Caudate nucleus (tissue), 63 donors: ENCODE measurements at places on chromosomes 5 and 9.
A peak's percentile ranks its signal among the peaks of the same experiment; 100 is the strongest.

GRCh38 chr5:138890644-138891043, 15.5 kb upstream of the LRRTM2 start:
- DNase-seq = no peak

GRCh38 chr5:125197321-125197720, 450.9 kb upstream of the ZNF608 start:
- no peak for DNase-seq

DNA sequence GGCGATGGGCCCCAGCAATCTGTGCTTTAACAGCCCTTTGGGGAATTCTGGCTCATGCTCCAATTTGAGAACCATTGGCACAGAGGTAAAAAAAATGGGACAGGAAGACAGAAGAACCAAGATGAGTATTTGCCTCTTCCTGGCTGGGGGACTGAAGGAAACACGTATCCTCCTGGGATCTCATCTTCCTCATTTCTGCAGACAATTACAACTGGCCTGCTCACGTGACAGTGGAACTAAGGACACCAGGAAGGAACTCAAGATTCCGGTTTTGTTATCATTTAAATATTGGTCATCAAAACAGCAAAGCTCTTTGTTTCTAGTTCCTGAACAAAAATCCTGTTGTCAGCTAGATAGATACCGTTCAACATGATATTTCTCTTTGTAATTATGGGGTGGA, 216.0 kb upstream of the DAP start:
- DNase-seq = no peak

GRCh38 chr5:93221773-93222172, 359.2 kb downstream of the NR2F1-AS1 start:
- no peak for DNase-seq

GRCh38 chr5:149936044-149936699, 8.4 kb downstream of the PDE6A start:
- DNase-seq = no peak

- no peak for DNase-seq
Observed at GRCh38 chr5:155004138-155004744, 9.3 kb upstream of the KIF4B start.

- peak; percentile 28 for DNase-seq
Observed at GRCh38 chr5:133240425-133241091, 188.7 kb downstream of the HSPA4 start.

- DNase-seq = no peak
Observed at GRCh38 chr5:22542340-22542739, 310.8 kb downstream of the CDH12 start.

- no peak for DNase-seq
Observed at GRCh38 chr9:120348951-120349429, 231.0 kb downstream of the CDK5RAP2 start.

GRCh38 chr5:126744836-126745235, 32.1 kb upstream of the LMNB1 start:
- no peak for DNase-seq

GRCh38 chr5:3317051-3317795, 278.4 kb upstream of the IRX1 start:
- DNase-seq = no peak

DNA sequence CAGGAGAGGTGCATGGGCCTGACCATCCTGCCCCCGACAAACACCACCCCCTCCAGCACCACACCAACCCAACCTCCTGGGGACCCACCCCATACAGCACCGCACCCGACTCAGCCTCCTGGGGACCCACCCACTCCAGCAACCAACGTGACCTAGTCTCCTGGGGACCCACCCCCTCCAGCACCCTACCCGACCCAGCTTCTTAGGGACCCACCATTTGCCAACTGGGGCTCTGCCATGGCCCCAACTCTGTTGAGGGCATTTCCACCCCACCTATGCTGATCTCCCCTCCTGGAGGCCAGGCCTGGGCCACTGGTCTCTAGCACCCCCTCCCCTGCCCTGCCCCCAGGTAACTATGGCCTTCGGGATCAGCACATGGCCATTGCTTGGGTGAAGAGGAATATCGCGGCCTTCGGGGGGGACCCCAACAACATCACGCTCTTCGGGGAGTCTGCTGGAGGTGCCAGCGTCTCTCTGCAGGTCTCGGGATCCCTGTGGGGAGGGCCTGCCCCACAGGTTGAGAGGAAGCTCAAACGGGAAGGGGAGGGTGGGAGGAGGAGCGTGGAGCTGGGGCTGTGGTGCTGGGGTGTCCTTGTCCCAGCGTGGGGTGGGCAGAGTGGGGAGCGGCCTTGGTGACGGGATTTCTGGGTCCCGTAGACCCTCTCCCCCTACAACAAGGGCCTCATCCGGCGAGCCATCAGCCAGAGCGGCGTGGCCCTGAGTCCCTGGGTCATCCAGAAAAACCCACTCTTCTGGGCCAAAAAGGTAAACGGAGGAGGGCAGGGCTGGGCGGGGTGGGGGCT, 4.6 kb downstream of the CEL start:
- DNase-seq = no peak

DNA sequence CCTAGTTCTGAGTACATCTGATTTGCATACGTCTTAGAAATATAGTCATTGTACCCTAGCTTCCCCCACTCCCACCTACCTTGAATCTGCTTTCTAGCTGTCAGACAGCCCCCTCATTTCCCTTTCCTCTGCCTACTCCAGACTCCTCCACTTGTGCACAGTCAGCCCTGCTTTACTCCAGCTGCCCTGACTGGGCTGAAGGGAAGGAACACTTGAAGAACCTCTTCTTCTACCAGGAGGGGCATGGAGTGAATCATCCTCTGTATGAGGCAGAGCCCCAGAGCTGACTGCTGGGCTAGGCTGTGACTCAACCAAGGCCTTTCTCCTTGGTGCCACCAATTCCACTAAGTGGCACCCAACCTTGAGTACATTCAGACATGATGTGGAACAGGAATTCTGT, 18.1 kb upstream of the ZFR start:
- peak; percentile 60 for DNase-seq

- no peak for DNase-seq
Observed at GRCh38 chr5:78562001-78562400, 86.6 kb downstream of the LHFPL2 start.

DNA sequence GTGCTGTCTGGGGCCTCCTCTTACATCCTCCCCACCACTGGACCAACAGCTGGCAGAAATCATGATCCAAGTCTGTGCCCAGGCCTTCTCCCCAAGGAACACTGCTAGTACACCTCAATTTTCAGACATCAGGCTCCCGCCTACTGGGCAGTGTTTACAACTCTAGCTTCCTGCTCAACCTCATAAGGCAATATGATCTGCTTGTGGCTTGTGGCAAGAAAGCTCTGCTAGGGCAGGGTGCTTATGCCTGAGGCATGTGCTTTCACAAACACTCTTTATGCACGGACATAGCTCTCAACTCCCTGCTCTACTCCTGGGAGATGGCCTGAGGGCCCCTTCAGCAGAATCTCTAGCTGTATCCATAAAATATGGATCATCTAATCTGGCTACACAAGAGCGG, 32.5 kb downstream of the SH3TC2 start:
- no peak for DNase-seq

DNA sequence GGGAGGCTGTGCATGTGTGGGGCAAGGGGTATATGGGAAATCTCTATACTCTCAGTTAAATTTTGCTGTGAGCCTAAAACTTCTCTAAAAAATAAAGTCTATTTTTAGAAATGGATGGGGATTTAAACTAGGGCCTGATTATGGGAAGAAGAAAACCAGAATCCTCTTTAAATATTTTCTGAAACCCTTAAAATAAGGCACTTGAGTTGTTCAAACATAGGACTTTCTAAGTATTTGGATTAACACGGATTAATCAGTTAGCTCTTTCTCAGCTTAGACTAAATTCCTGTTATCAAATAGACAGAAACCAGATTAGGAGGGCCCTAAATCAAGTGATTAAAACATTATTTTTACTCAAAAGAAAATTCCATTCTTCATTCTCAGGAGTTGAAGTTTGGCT, 438.4 kb downstream of the EFNA5 start:
- DNase-seq = no peak

DNA sequence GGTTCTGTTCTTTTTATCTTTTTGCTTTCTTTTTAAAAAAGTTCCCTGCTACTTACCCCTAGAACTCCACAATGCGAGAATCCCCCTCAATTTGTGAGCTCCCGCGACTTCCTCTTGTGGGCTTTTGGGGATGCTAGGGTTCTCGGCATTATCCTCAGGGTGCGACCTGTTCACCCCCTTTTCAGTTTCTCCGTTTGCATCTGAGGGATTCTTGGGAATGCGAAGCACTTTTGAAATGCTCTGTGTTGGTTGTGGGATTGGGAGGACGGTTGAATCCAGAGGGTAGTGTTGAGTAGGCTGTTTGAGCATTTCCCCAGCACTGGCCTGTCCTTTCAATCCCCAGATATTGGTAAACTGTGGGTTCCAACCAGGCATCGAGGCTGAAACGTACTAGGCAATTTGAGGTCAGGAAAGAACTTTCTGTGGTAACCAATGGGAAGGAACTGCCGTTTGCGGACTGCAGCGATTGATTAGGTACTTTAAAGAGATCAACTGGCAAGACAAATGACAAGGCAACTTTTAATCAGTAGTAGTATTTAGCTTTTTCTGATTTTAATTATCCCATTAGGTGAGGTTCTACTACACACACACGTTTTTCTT, 415 bp downstream of the XRCC4 start:
- DNase-seq = no peak

GRCh38 chr5:956941-957747, 51.5 kb upstream of the NKD2 start:
- no peak for DNase-seq

- no peak for DNase-seq
Observed at GRCh38 chr9:123851851-123852250, 78.1 kb downstream of the DENND1A start.

DNA sequence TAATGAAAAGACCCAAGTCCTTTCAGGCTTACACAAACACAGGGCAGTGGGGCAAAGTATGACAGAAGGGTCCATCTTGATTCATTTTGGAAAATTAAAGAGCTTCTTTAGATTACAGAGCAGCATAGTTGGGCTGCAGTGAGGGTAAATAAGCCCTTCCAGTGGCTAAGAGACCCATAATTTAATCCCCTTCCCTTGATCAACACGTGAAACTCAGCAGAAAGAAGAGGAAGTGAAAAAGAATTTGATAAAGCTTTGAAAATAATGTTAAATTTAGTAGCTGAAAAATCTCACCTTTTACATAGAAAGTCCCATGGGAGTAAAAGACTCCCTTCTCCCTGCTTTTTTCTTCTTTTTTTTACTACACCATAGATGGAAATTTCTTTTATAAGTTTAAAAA, 87.6 kb downstream of the FREM1 start:
- DNase-seq = no peak

DNA sequence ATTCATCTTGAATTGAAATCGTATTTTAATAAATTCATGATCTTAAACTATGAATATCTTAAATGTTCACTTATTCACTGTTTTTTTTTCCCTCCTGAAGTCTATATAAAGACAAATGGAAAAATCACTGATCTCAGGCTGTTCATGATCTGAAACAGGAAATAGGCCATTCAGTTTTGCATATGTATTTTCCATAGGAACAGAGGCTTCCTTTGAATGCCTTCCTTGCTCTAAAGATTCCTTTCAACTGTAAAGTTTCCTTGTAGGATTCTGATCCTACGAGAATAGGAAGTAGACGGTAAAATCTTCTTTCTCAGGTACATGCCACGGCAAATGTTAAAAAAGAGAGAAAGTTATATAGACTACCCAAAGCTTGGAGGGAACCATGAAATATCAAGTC, 194.4 kb upstream of the PPP1R2B start:
- no peak for DNase-seq

DNA sequence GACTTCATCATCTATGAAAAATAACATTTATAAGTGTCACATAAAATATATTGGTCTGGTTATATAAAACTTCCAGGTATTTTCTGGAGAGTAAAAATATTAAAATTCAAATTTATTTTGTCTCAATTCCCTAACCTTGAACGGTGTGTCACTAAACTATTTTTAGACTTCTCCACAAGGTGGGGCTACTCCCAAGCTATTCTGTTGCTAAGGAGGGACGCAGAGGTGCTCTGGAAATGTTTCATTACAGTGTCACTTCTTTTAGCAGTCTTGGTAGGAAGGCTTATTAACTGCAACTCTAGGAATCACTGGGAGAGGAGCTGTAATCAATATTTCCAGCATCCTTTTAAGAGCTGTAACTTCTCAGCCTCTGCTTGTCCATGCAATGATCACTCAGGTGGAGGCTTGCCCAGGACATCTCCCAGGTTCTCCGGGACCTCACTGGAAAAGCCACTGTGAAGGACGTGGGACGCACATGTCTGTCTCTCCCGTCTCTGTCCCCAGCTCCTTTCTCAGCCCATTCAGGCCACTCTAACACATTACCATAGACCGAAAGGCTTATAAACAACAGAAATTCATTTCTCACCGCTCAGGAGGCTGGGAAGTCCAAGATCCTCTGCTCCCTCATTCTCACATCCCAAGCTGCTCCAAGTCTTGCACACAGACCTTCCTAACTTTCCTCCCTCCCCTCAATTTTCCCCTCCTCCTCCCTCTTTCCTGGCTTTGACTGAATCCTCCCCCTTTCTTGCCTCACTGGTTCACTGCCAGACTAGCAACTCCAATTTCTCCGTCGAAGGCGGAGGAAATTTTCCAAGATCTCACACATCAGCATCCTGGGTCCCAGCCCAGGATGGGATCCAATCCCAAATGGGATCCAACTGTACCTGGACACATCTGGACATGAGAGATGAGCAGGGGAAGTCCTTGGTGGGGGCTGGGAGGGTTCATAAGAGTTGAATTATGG, 32.7 kb upstream of the DNAH5 start:
- no peak for DNase-seq

- no peak for DNase-seq
Observed at GRCh38 chr5:72645064-72645846, 138.0 kb upstream of the ZNF366 start.

GRCh38 chr5:154034944-154035343, 3.8 kb downstream of the FAM114A2 start:
- no peak for DNase-seq
